ENCODE measurements at places on chromosomes 1 and 21.

- DNase-seq = no peak
Observed at GRCh38 chr1:94629259-94630181, 88.0 kb upstream of the F3 start.

- no peak for DNase-seq
Observed at GRCh38 chr1:23593042-23593521, 33.8 kb upstream of the ID3 start.

GRCh38 chr1:76074321-76075187 is at the start of gene ST6GALNAC3:
Gene ST6GALNAC3, plus strand, starts transcription at chr1:76074746.
- DNase-seq = peak; percentile 73

- no peak for DNase-seq
Observed at GRCh38 chr1:234373959-234374254, 651 bp downstream of the COA6 start.

GRCh38 chr1:225888898-225889601 is at the start of gene LEFTY1:
Gene LEFTY1, minus strand, starts transcription at chr1:225889146. Its CDS starts 80 bp downstream, at chr1:225889066.
- no peak for DNase-seq

GRCh38 chr1:167401260-167401873 is 117.0 kb downstream of the CD247 start:
- peak; percentile 45 for DNase-seq

GRCh38 chr21:42063191-42063570 is 7.9 kb upstream of the UMODL1 start:
- peak; percentile 3 for DNase-seq

GRCh38 chr1:51936531-51936930 is 54.0 kb downstream of the RAB3B start:
- DNase-seq = no peak

DNA sequence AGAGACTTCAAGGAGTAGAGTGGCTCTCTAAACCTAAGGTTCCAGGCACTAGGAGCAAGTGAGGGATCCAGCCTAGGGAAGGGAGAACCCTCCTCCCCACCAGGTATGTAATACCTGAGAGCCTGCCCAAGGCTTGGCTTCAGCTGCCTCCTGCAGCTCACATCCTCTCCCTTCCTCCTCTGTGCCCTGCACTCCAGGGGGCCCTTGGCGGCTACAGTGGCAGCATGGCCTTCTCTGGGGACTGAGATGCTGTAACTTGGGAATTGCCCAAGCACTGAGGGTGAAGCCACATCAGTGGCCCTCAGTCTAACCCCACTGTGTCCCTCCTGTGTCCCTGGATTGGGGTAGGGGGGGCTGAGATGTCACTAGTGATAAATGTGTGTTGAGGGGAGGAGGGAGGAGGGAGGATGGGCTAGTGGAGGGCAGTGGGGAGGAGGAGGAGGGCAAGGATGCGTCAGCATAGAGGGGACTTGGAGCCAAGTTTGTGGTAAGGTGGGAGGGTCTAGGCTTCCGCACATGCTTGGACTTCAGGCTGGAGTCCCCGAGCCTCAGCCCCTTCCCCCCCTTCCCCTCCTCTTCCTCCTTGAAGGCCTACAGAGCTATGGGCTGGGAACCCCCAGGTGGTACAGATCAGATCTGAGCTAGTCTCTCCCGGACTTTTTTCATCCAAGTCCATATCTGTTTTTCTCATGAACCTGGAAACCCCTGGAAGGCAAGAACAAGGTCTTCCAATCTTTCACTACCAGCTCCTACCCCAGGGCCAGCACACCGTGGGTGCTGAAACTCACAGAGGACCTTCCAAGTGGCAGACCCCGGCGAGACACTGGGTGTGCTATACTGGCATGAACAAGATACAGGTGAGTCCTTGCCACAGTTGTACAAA is 17.5 kb downstream of the COL9A2 start:
- DNase-seq = no peak

GRCh38 chr1:110241516-110241915 is 31.4 kb downstream of the KCNC4 start:
- DNase-seq = no peak

DNA sequence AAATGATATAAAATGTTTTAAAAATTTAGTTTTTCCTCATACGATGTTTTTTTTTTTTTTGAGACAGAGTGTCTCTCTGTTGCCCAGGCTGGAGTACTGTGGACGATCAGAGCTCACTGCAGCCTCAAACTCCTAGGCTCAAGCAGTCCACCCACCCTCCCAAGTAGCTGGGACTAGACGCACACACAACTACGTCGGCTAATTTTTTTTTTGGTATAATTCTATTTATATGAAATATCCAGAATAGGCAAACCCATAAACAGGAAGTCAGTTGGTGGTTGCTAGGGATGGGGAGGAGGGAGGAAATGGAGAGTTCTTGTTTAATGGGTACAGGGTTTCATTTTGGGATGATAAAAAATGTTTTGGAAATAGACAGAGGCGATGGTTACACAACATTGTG is 56.5 kb downstream of the WARS2 start:
- no peak for DNase-seq

- DNase-seq = no peak
Observed at GRCh38 chr1:62077821-62078220, 116.8 kb upstream of the L1TD1 start.

DNA sequence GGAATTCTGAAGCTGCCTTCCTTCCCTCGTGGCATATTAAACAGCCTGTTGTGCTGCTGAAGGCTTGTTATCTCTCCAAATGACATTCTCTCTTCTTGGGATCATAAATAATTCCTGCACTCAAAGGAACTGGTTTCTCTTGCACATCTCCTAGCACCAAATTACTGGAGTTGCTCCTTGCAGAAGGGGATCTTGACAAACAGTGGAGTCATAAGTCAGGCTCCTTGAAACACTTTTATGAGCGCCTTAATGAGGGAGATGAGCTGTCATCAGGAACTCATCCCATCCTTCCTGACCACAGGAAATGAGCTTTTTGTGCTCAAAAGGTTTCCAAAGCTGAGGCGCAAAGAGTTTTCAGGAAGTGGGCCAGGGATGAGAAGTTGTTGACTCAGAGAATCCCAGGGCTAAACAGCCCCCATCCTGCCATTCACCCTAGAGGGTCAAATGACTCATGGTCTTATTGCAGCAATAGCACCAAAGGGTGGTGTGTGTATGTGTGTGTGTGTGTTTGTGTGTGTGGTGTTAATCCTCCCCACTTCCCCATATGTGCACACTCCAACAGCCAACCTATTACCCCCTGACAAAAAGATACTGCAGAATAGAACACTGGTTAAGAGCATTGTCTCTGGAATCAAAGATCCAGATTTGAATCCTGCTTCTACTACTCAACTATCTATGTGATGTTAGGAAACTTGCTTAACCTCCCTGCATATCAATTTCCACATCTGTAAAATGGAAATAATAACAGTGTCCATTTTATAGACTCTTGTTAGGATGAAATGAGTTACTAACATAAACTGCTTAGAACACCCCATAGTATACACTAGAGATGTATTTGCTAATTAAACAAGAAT is 2.8 kb upstream of the PHC2 start:
- DNase-seq = no peak

DNA sequence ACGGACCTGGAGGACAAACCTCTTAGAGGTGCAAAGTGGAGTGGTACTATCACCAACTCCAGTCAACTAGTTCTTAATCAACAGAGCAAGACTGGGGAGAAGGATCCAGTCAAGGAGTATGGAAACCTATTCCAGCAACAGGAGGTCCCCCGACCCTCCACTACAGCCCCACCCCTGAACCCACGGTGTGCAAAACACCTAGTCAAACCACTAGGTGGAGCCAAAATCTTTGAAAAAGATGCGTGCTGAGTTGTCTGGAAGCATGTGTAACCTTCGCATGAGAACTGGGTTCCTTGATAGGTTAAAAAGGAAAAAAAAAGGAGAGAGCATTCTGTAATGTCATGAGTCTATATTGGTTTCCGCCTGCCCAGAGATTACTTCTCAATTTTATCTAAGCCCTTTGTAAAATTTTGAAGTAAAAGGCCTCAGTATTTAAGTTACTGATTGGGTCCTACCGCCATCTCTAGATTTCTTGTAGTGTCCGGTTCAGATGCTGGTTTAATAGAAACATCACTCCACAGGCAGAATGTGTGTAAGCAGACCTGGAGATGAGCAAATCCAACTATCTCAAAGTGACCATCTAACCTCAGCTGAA is 81.9 kb upstream of the HAO2 start:
- peak; percentile 2 for DNase-seq

- DNase-seq = peak; percentile 12
Observed at GRCh38 chr21:31117128-31117916, 79.0 kb upstream of the KRTAP19-8 start.

DNA sequence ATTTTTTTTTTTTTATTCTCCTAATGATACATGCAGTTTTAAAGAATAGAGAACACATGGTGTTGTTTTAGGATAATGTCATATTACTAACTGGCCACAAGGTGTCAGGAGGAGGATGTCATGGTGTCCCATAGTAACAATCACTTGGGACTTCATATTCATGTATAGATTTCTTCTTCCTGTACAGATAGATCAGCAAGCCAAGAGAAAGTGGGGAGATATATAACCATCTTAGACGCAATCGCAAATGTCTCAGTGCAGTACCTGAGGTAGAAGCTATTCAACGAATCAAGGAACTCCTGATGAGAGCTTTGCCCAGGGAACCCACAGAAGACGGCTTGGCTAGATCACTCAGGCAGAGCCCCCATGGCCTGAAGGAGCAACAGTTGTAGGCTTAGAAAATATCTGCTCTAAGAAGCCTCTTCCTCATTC is 12.3 kb downstream of the OR2T11 start:
- no peak for DNase-seq

- DNase-seq = no peak
Observed at GRCh38 chr1:45802343-45803298, 791 bp upstream of the MAST2 start.

- no peak for DNase-seq
Observed at GRCh38 chr1:174491606-174492005, 43.8 kb downstream of the GPR52 start.

GRCh38 chr1:28163496-28164161 is 12.9 kb downstream of the PTAFR start:
- no peak for DNase-seq

GRCh38 chr1:116377541-116378529 is 4.8 kb downstream of the ATP1A1 start:
- DNase-seq = no peak

GRCh38 chr1:18637962-18638834 is 7.6 kb downstream of the PAX7 start:
- DNase-seq = no peak

- DNase-seq = no peak
Observed at GRCh38 chr1:153642161-153642560, 8.3 kb downstream of the CHTOP start.

GRCh38 chr1:19156676-19157075 is 53.4 kb downstream of the UBR4 start:
- DNase-seq = no peak

GRCh38 chr1:74611887-74612286 is 61.7 kb downstream of the ERICH3 start:
- no peak for DNase-seq

GRCh38 chr1:28127617-28128257 is 39.3 kb upstream of the EYA3 start:
- DNase-seq = no peak

DNA sequence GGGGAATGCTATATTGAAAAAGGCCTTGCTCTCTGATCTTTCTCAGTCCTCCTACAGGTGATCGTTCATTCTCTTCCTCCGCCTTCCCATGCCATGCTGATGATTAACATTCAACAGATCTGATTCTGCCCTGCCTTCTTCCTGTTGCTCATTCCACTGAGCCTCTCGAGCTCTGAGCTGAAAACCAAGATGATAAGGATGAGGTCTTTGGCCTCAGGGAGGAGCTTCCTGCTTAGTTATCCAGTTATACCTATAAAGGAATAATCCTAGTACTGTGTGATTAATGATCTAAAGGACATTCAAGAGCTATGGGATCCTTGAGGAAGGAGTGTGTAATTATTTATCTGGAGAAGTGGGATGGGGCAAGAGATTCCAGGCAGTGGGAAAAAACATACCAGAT is 25.2 kb upstream of the MAP3K7CL start:
- no peak for DNase-seq

DNA sequence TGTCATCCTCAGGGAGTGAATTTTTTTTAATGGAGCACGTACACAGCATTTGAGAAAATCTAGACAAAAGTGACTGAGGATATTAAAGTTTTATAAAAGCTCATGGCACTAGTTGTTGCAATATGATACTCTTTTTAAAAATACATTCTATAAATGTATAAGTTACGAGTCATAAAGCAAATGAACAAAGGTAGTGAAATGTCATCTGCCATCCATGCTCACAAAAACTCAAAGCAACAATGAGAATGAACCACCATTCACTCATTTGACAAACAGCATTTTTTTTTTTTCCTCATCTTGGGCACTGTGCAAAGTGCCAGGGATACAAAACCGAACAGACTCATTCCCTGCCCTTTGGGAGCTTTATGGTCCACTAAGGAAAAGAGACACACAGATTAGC is 38.7 kb downstream of the GPR137B start:
- no peak for DNase-seq

GRCh38 chr1:233652526-233652925 is 38.6 kb downstream of the KCNK1 start:
- no peak for DNase-seq

DNA sequence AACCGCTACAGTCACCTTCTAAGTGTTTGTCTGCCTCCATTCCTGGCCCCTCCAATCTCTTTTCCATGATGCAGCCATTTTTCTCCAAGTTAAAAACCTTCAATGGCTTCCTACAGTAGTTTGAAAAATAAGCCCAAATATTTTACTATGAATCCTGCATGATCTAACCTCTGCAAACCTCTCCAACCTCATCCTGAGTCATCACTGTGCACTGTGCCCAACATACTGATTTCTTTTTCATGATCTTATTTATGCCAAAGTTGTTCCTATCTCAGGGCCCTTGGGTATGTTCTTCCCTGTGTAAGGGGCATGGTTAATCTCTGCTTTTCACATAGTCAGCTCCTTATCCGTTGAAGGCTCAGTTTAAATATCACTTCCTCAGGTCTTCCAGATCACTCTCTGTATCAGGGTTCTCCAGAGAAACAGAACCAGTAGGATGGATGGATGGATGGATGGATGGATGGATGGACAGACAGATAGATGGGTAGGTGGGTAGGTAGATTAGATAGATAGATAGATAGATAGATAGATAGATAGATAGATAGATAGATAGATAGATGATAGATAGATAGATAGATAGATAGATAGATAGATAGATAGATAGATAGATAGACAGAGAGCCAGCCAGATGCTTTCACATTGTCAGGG is 18.1 kb upstream of the PTPN14 start:
- no peak for DNase-seq

DNA sequence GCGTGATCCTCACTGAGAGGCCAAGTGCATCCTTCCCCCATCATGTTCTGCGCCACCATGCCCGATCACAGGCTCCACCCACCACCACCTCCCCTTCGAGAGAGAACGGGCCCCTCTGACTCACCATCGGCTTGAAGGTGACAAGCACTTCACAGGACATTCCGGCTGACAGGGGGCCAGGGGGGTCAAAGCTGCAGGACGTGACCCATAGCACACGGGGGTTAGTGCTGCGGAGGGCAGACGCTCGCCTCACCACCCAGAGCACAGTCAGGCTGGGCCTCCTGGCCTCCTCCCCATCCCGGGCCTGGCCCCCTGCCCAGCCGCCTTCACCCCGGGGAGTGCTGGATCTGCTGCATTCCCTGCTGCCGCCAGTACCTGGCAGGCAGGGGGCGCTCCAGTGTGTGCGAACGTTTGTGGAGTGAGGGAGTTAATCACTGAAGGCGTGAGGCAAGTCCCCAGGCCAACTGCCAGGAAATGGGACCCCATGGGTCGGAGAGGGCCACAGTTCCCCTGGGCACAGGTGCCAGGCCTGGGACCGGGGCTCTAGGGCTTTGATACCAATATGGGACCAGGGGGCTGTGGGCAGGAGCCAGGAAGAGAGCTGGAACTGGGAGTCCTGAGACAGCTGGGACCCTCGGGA is 40.9 kb upstream of the TMEM52 start:
- peak; percentile 69 for DNase-seq

GRCh38 chr1:11787804-11788436 is 17.8 kb downstream of the MTHFR start:
- DNase-seq = no peak

- DNase-seq = no peak
Observed at GRCh38 chr1:23727362-23727811, 15.9 kb upstream of the ELOA start.

Measured in stimulated activated CD4-positive, alpha-beta T cell treated with anti-CD3 and anti-CD28 coated beads, Interleukin-4, amount 100 ng/mL, for 4 hours (primary cell).